ENCODE measurements at places on chromosomes 2 and 18.

- DNase-seq = no peak
These were observed 78.4 kb downstream of the MARCHF4 start for GRCh38 chr2:216293883-216294282.

- DNase-seq = no peak
These were observed 26.3 kb downstream of the PRELID3A start for GRCh38 chr18:12433829-12434540.

DNA sequence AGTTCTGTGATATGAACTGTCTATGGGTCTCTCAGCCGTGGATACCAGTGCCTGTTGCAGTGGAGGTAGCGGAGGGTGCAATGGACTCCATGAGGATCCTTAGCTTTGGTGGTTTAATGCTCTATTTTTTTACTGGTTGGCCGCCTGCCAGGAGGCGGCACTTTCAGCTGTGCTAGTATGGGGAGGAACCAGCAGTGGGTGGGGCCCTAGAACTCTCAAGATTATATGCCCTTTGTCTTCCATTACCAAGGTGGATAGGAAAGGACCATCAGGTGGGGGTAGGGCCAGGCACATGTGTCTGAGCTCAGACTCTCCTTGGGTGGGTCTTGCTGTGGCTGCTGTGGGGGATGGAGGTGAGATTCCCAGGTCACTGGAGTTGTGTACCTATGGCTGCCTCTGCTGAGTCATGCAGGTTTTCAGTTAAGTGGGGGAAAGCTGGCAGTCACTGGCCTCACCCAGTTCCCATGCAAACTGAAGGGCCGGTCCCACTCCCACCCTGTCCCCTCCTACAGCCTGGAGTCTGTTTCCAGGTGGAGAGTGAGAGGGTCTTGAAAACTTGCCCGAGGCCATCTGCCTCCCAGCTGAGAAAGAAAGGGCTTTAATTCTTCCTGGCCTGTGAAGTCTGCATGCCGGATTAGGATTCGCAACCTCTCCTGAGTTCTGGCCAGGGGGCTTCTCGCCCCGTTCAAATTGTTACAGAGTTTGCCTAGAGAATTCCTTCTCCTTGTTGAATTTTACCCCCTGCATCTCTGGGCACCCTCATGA is 14.5 kb downstream of the KCNS3 start:
- no peak for DNase-seq

- DNase-seq = no peak
These were observed 62.2 kb downstream of the PAPOLG start for GRCh38 chr2:60818272-60818671.

DNA sequence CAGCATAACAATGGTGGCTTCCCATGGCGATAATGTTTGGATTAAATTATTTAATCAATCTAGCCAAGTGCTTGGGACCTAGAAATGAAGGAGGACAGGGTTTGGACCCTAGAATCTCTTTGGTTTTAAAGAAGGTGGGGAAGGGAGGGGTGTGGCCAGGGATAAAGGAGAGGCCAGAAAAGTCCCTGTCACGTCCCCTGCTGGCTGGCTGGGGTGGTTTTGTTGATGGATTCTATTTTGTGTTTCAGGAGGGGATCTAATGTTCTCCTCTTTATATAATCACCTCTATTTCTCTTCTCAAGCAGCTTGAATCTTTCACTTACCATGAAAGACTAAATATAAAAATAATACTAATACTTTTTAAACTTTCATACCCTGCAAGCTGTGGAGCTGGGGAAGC is 52.6 kb upstream of the GALR1 start:
- no peak for DNase-seq

Data from DND-41 (cell line).